ENCODE measurements at places on chromosomes 16 and 17.

DNA sequence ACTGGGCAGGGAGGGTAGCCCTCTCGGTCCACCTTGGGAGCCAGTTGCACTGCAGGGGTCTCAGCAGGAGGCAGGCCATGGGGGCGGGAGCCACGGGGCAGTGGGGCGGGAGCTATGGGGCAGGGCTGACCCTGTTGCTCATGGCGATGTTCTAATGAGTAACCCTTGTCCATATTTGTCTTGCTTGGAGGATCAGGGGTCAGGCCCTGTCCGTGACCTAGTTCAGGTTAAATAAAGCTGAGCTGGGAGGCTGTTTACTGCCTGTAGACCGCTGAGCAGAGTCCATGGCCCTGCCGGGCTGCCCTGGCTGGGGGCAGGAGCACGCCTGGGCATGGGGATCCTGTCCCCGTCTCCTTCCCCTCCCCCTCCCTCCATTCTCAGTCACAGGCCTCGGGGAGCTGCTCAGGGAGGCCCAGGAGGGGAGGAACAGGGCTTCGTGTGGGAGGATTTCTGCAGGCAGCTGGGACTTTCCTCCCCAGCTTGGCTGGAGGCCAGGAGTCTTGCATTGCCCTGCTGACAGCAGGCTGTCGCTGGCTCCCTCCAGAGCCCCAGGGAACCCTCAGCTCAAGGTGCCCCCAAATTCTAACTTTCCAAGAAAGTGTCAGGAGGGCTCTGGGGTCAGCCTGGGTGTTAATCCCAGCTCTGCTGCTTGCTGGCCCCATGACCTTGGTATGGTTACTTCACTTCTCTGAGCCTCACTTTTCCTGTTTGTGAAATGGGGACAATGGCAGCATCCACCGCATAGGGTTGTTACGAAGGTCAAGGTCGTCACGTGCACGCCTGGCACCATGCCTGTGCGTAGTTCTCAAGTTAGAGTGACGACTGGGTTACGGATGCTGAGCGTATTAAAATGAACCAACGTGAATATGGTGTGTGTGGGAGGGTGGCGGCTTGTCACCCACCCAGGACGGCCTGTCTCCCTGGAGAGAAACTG lies 6.1 kb upstream of the SERPINF2 start:
- DNase-seq, result peak; percentile 82

DNA sequence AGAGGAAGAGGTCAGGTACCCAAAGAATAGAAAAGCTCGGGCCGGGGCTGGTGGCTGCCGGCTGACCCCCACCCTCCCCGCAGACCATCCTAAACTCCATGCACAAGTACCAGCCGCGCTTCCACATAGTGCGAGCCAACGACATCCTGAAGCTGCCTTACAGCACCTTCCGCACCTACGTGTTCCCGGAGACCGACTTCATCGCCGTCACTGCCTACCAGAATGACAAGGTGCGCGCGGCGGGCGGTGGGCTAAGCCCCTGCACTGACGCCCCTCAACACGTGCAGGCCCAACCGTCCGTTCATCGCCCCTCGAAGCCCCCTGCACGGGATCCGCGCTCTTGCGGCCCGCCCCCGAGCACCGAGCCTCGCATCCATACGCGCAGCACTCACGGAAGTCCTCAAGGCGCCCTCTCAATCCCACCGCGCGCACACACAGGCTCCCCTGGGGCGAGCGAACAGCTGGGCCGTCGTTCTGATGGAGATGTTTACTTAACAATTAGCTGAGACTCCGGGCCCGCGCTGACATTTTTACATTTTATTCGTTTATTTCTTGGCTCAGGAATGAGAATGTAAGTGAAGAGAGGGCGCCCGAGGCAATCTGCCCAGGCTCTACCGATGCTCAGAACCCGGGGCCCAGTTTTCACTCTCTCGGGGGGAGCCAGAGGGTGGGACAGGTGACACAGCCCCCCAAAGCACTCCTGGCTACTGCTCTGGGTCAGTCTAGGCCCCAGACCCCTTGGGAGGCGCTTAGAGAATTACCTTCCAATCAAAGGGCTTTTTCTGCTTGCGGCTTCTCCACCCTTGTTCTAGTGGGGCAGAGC lies 3.5 kb downstream of the TBX2 start:
- no peak for DNase-seq

- no peak for DNase-seq
Observed at GRCh38 chr16:59540621-59541020, 806.5 kb upstream of the GOT2 start.

GRCh38 chr17:40491486-40491885 lies 9.9 kb downstream of the TNS4 start:
- DNase-seq, result no peak

DNA sequence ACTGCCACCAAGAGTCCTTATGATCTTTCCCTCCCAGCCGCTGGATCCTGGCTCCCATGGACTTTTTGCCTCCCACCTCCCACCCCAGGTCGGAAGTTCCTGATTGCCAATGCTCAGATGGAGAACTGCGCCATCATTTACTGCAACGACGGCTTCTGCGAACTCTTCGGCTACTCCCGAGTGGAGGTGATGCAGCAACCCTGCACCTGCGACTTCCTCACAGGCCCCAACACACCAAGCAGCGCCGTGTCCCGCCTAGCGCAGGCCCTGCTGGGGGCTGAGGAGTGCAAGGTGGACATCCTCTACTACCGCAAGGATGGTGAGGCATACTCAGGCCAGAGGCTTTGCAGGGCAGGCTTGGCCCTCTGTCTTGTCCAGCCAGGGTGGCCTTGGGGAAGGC lies 893 bp downstream of the KCNH6 start:
- DNase-seq, result no peak

All from left cardiac atrium (tissue), 4 donors.